ENCODE measurements at places on chromosomes 5 and 9.

- DNase-seq, result no peak
Measured at GRCh38 chr9:10999646-11000045, 386.8 kb upstream of the PTPRD start.

- DNase-seq, result no peak
Measured at GRCh38 chr5:93294199-93294598, 286.8 kb downstream of the NR2F1-AS1 start.

DNA sequence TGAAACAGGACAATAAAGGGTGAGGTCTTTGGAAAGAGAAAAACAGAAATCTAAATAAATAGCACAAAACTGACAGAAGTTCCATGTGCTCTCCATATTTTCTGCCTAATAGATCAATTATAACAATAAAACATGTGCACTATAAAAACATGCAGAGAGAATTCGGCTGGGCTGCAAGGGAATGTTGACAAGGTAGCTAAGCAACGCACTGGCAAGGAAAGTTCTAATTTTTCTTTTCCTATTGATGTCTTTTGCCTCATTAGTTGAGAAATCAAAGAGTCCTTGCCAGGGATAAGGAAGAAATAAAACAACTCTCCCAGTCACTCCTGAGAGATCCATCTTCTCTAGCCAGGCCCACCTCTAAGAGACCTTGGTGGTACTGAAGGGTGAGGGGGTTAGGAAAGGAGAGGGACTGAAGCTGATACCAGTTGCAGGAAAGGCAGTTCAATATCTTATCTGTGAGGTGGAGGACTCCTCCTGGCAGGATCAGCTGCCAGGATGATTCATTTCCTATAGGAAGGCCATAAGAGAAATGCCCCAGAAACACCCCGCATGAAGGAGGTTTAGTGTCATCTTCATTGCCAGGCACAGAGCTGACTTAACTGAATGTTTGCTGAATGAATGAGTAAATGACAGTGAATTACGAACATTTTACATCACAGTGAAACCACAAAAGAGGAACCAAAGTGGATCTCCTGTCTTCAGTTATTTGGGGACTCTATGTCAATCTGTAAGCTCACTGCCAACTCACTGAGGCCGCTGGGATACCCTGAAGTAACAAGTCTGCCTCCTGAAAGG is 63.7 kb upstream of the IFNK start:
- DNase-seq, result no peak

- DNase-seq, result no peak
Measured at GRCh38 chr5:99449786-99450185, 521.0 kb upstream of the CHD1 start.

DNA sequence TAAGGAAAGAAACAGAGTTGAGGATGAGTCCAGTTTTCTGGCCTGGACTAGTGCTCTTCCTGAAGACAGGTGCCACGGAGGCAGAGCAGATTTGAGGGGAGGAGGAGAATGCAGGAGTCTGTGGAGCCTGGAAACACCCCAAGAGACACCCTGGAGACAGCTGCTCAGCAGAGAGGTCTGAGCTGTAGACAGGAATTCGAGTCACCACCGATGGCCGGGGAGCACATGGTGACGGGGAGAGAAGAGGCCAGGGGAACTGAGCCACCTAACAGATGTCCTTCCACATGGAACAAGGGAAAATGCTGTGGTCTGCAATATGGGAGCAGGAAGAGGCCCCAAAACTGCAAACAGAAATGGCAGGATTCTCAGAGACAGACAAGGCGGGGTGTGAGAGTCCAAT is 22.9 kb downstream of the CPLX2 start:
- no peak for DNase-seq
